Fibroblast of lung (primary cell): ENCODE measurements at places on chromosomes 13 and 19. TPM values are rescaled to one million over a fixed set of nuclear protein-coding genes. Genes with fewer than 3 reads are reported as not detected.

DNA sequence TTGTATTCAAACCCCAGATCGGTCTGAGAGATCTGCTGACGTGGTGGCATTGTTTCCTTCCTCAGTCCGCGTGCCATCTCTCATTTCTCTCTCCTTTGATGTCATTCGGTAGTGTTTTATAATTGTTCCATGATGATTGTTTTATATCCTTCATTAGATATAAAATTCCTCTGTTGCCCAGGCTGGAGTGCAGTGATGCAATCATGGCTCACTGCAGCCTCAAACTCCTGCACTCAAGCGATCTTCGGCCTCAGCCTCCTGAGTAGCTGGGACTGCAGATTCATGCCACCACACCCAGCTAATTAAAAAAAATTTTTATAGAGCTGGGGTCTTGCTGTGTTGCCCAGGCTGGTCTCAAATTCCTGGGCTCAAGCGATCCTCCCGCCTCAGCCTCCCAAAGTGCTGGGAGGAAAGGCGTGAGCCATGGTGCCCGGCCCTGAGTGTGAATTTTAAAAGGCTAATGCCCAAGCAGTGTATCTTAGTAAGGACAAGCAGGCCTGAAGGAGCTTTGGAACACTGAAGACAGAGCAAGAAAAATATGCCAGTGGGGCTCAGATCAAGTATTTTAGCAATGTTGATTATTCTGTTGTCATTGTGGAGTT is 5.3 kb downstream of the ZNF57 start:
- DNase-seq = no peak

GRCh38 chr13:39035204-39035603 is 2.7 kb downstream of the PROSER1 start:
- DNase-seq = no peak

GRCh38 chr19:30084390-30084819 is 142.4 kb downstream of the URI1 start:
- no peak for DNase-seq

DNA sequence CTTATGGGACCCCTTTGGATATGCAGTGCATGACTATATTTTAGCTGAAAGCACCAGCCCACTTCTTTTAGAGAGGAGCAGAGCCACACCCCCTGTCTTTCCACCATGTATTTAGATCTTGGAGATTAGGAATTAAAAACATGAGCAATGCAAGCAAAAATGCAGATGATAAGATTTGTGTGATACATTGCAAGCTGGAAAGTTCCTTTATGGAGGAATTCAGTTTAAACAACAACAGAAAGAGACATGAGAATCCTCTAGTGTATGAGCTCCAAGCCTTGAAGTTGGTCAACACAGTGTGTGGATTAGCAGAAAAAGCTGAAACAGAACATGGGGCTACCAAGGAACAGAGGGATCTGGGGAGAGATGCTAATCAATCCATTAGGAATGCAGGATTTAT is 529.8 kb upstream of the NBEA start:
- DNase-seq = peak; percentile 39

GRCh38 chr19:47429140-47429793 is 9.9 kb upstream of the MEIS3 start:
- DNase-seq = no peak

Gene GNG7
- total RNA-seq = 0.51 and 0.83 TPM in 2 replicates

Gene VMAC
- 6.4 and 8.3 TPM in 2 replicates for total RNA-seq

Gene C13orf42
- not detected in 2 replicates for total RNA-seq

Gene SLC15A1
- not detected in 2 replicates for total RNA-seq
